ENCODE measurements at places on chromosomes 16 and 17.

DNA sequence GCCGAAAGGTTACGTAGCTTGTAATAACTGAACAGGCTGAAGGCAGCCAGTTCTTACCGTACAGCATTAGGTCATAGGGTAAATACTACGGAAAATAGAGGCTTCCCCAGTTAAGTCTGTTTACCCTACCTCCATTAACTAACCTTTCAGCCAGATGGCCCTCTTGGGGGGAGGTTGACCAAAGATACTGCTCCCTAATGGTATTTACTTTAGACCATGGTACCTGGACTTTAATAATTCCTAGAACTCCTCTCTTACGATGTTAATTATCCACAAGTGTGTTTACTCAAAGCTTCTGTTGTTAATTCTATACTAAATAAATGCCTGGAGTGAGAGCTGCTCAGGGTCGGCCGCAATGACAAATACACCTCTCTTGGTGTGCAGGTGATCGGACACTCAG is 9.8 kb upstream of the ADAT1 start:
- no peak for DNase-seq

DNA sequence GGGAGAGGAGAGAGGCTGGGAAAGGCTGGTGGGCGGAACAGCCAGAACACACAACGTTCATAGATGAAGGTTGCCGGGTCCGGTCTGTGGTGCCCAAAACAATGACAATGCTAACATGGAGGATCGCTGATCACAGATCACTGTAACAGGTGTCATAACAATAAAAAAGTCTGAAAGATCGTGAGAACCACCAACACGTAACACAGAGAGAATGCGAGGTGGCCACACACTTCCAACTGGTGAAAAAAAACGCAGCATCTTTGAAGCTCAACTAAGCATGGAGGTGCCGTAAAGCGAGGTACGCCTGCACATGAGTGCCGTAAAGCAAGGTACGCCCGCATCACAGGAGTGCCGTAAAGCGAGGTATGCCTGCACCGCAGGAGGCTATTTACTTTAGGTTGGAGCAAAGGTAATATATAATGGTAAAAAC is 42.3 kb downstream of the ABR start:
- DNase-seq = peak; percentile 35

GRCh38 chr16:89350701-89351380 is 133.3 kb downstream of the ZNF778 start:
- DNase-seq = no peak

- no peak for DNase-seq
These were observed 224.7 kb downstream of the SNX29 start for GRCh38 chr16:12201216-12201615.

DNA sequence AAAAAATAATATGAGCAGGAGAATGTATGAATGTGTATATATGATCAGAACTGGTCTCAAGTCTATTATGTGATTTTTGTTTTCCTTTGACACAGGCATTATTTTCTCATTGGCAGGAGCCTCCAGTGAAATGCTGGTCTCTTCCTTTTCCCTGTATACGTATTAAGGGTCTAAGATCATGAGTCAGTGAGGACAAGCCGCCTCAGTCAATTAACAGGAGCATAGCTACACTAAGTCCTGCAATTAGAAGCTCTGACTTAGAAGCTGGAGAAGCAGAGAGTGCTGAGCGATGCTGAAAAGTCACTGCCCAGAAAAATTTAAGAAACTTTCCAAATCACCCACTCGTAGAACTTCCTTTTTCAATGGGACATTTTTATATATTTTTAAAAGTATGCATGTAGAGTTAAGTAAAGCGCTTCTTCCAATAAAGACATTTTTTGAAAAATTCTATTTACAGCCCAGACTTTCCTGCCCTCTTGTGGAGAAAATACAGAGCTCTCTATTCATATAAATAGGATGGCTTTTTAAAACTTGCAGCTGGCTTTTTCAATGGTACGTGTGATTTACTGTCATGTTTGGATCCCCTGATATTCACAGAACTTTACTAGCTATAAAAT is 70.2 kb upstream of the PSMD7 start:
- no peak for DNase-seq

Data from Right ventricle myocardium superior (tissue), 1 donor.